Activated CD4-positive, alpha-beta T cell treated with anti-CD3 and anti-CD28 coated beads, Interleukin-10, Interleukin-2, amounts not matched to agents 100 ng/mL and 50 ng/mL, durations not matched to agents 16 hours and 8 hours (primary cell): ENCODE measurements at places on chromosomes 3 and 15.

DNA sequence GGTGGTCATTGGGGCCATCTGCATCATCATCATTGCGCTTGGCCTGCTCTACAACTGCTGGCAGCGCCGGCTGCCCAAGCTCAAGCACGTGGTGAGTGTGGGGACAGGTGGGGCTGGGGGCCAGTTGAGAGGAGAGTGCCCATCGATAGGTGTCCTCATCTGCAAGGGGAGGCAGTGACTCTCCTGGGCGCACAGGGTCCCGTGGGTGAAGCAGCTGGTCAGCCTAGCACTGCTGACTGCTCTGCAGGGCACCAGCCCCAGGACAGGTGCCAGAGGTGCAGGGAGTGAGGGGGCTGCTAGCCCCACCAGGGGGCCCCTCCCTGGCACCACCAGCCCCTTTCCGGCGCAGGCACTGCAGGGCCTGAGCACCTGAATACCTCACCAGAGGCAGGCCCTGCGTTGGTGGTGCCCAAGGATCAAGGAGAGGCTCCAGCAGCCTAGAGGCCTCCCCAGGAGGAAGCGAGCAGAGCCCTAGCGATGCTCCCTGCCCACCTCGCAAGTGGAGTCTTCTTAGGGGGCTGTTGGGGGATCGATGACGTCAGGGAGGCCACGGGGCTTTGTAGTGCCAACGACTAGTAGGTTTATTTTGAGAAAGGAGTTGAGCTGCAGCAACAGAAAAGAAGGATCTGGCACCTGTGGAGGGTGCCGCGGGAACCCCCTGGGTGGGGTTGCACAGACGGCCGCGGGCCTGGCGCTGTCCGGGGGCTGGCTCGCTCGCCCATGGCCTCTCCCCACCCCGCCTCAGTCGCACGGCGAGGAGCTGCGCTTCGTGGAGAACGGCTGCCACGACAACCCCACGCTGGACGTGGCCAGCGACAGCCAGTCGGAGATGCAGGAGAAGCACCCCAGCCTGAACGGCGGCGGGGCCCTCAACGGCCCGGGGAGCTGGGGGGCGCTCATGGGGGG lies 976 bp upstream of the ABTB1 start:
- DNase-seq = peak; percentile 26

DNA sequence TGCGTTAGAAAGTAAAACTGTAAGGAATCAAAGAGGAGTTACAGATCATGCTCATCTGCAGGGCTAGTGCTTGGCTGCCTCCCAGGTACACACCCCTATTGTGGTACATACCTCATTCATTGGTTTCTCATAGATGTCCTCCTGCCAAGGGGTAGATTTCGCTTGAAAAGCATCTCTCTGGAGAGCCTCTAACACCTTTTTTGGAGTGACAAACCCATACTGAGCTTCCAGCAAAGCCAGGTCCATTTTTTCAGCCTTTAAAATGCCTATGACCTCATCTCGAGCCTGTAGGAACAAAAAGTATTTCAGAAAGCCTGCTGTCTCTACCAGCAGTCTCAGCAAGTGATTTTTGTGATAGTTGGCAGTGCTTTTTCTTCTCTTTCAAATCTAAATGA lies 112.1 kb downstream of the CMSS1 start:
- DNase-seq = no peak

DNA sequence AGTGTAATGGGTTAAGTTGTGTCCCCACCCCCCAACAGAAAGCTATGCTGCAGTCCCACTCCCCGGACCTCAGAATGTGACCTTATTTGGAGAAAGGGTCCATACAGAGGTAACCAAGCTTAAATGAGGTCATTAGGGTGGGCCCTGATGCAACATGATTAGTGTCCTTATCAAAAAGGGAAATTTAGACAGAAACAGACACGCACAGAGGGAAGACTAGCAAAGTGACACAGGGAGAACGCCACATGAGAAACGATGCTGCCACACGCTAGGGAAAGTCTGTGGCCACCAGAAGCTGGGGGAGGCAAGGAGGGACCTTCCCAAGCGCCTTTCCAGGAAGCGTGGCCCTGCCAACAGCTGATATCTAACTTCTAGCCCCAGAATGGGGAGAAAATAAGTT lies 65.4 kb downstream of the RPN1 start:
- DNase-seq = no peak

DNA sequence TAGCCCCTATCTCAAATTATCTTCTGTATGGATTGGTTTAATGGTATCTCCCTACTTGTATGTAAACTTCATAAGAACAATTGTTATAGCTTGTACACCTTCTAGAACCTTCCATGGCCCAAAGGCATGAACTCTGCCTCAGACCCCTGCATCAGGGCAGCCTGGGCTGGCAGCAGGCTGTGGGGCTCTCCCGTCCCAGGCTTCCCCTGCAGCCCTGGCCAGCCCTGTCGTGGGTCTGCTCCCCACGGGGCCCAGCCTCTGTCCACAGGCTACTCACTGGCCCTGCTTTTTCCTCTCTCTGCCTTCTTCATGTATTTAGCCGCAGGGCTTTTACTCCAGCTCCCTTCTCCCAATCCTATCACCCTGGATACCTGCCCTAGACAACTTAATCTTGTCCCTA lies 4.4 kb downstream of the SCN5A start:
- no peak for DNase-seq

GRCh38 chr15:29383367-29383766 lies 113.7 kb upstream of the NSMCE3 start:
- no peak for DNase-seq

GRCh38 chr3:148815316-148816110 lies 12.1 kb upstream of the CPB1 start:
- DNase-seq = no peak

DNA sequence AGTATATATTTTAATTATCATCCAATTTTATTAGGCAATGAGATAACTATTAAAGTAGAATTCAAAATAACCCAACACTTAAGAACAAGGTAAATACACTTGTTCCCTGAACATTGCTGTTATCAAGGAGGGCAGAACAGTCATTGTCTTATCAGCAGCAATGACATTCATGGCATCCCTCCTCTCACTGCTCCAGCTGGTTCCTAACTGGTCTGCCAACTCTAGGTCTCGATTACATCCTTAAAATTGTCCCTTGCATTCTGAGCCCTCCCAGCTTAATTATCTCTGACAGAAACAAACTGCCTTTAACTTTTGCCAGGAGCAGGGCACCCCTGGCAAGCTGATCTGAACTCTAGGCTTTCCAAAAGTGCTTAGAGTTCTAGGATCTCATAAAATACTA lies 14.0 kb upstream of the DYNC1LI1 start:
- no peak for DNase-seq

DNA sequence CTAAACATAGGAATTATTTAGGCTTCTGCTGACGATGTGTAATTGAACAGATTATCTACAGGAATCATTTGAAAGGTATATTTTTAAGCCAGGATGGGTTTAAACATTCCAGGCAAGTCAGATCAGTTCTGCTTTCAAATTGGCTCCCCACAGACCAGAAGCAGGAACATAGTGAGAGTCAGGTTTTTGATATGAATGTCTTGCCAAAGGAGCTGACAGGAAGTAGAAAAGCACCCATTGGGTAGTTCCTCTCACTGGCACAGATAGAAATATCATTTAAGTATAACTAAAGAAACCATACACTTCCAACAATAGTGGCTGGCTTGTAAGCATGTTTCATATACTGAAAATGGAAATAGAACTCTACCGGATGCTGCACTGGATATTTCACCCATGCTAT lies 95.2 kb downstream of the CLDN1 start:
- DNase-seq = no peak

DNA sequence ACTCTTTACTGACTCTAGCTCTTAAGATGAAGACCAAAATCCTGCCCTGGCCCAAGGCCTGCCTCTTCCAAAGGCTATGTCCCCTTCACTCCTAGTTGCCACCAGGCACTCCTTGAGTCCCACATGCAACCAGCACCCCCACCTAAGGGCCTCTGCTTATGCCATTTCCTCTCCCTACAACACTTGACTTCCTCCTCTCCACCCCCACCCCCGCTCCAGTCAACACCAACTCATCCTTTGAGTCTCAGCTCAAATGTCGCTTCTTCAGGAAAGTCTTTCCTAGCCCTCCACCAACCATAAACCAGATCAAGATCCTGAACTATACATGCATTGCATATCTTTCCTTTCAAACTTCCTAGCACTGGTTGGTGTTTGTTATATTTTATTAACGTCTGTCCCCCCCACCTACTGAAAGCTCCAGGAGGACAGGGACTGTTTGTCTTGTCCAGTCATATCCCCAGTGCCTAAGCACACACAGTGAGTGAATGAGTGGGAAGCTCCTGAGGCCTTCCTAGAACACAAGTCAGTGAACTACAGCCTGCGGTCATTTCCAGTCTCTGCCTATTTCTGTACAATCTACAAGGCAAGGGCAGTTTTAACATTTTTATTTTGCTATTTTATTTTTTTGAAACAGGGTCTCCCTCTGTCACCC lies 7.3 kb downstream of the TBC1D2B start:
- DNase-seq = peak; percentile 73

DNA sequence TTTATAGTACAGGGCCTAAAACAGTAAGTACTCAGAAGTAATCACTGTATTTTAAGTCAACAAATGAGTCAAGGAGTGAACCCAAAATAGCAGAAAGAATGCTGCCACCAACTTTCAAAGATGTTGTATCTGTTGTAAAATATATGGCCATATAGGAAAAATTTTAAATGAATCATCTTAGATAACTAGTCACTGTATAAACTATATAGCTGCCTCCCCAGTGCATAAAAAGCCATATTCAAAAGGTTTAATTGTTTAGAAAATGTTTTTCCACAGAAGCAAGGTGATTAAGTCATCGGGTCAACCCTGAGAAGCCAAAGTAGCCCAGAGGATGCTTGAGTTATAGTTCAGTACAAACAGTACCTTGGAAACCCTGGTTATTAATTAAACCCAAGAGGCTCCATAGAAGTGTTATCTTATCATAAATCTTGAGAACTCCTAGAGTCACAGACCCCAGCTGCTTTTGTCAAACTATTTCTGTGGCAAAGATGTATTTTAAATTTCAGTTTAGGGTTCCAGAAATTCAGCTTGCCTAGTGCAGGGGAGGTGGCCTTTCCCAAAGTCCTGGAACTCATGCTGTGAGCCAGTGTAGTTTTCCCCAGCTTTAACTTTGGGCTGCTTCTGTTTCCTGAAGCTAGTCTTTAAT lies 39.2 kb downstream of the MBNL1 start:
- no peak for DNase-seq

- DNase-seq = peak; percentile 97
Observed at GRCh38 chr3:106332884-106333283, 464.1 kb upstream of the CBLB start.

GRCh38 chr15:35168464-35168863 lies 83.4 kb upstream of the NANOGP8 start:
- no peak for DNase-seq

DNA sequence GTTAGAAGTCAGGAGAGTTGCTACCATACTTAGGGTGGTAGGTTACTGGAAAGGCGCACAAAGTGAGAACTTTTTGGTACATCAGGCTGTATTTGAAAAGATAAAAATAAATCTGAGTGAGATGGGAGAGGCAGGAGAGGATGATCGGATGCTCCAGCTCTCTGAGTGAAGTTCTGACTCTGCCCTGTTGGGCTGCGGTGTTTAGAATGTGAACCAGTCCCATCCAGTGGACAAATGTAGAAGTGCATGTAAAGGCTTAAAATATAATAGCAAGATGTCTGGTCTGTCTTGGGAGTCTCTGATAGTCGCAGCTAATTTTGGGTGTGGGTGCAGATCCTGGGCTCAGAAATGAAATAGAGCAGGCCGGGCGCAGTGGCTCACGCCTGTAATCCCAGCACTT lies 30.4 kb downstream of the ACKR2 start:
- peak; percentile 56 for DNase-seq

DNA sequence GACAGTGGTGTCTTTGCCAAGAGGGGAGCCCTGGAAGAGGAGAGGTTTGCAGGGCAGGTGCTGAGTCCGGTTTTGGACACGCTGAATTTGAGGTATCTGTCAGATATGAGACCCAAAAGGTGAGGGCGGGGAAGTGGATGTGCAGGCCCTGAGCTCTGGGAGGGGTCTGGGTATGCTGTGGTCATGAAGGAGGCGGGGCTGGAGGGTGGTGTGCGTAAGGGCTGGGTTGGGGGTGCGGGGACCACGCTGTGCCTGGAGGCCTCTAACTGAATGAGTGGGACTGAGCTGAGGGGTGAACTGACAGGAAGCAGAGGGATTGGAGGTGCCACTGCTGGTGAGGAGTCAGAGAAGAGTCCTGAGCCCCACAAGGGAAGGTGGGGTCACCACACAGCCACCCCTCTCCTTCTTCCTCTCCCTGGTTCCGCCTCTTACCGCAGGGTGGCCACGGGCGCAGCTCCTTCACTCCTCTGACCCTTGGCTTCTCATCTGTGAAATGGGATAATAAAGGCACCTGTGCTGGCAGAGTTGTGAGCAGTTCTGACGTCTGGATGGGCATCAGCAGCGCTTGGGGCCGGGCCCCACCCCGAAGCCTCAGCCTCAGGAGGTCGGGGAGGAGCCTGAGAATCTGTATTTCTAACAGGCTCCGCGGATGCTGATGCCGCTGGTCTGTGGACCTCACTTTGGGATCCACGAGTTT lies 28.8 kb downstream of the PSTPIP1 start:
- DNase-seq = no peak

GRCh38 chr3:132695422-132695821 lies 26.8 kb downstream of the NPHP3 start:
- DNase-seq = no peak
